Iris pigment epithelial cell (primary cell): ENCODE measurements at places on chromosomes 5 and 9.

DNA sequence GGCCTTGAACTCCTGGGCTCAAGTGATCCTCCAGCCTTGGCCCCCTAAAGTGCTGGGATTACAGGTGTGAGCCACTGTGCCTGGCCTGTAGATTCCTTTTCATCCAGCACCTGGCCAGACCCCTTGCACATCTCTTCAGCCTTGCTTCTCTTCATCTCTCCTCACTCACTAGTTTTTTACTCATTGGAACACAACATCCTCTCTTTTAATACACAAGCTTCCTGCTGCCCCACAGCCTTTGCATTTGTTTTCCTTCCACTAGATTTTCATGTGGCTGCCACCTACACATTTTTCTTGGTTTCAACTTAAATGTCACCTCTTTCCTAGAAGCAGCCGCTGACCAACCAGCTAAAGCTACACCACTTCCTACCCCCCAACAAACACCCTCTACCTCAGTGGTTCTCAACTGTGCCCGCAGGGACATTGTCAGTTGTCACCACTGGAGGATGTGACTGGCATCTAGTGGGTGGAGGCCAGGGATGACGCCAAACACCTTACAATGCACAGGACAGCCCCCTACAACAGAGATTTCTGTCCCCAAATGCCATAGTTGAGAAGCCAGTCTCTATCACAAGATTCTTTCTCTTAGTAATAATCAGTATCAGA is 33.7 kb downstream of the HAVCR1 start:
- DNase-seq, result no peak

DNA sequence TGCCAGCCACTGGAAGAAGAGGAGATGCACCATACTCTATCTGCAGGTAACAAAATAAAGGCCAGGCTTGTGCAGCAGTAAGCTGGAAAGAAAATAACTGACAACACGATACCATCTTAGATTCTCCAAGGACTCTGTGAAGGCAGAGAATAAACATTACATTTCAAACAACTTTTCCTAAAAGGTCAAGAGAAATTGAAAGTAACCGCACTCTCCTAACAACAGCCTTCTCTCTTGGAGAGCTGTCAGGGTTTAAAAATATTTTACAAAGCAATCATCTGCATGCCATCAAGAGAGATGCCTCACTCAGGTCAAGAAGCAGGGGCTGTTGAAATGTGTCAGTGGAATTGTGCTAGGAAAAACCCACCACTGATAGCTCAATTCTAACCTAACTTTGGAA is 13.5 kb upstream of the TTLL11 start:
- no peak for DNase-seq

DNA sequence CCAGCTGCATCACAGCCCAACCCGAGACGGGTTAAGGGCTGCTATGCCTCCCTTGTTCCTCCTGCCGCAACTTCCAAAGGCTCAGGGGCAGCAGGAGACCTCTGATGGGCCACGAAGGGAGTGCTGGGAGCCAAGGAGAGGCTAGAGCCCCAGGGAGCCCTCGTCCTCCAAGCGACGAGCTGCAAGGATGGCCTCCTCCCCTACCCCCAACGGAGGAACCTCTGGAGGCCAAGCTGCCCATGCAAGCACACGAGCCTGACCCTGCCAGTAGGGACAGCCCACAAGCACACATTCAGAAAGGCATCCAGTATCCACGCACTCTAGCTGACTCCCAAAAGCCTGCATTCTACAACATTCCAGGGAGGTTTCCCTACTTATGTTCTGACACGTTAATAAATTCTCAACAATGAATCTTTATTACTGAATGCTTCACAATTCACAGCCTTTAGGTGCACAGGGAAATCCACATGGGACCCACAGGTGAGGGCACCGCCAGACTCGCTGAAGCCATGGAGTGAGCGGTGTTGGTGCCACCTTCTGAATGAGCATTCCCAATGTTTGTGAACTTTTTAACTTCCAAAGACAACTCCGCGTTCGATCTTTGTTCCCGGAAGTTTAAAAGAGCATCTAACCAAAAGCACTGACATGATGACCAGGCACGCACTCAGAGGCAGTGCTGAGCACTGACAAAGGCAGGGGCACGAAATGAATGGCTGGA is 28.7 kb downstream of the IPPK start:
- DNase-seq, result no peak

DNA sequence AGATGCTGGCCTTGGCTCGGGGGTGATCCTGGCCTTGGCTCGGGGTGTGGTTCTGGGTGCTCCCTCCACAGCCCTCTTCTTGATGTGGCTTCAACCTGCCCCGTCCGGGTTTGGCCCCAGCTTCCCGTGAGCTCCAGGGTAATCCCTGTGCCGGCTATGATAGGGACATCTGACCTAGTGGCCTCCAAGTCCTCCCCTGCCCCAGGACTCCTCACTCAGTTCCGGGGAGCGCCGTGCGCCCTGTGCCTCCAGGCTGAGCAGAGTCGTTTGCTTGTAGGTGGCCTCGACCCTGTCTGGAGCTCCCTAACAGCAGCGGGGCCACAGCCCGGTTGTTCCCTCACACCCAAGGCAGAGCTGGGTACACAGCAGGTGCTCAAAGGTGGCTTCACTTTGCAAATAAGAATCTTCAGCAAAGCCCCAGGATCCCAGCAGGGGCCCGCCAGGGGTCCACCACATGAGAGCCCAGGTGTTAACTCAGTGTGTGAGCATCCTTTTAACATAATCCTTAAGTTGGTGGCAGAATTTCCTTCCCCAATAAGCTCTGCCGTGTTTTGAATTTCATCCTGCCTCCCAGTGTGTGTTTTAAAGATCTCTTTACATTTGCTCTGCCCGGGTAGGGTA is 32.3 kb upstream of the CEP72 start:
- DNase-seq, result no peak

DNA sequence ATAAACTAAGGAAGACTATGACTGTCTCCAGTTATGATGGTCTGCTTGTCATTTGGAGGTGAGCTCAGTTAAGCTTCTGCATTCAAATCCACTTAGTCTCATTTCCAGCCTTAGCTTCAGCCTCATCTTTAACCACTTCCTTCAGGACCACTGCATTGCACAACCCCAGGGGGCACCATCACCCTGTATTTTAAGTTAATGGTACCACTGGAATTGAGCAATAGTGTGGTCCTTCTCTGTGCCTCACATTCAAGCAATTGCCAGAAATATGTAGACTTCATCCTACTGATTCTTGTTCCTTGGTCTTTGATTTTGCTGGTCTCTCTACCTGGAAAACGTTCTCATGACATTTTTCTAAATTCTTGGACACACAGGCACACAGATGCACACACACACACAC is 131.5 kb upstream of the PTPN3 start:
- no peak for DNase-seq
